RPMI8226 (cell line): ENCODE measurements at places on chromosomes 1 and 21.

DNA sequence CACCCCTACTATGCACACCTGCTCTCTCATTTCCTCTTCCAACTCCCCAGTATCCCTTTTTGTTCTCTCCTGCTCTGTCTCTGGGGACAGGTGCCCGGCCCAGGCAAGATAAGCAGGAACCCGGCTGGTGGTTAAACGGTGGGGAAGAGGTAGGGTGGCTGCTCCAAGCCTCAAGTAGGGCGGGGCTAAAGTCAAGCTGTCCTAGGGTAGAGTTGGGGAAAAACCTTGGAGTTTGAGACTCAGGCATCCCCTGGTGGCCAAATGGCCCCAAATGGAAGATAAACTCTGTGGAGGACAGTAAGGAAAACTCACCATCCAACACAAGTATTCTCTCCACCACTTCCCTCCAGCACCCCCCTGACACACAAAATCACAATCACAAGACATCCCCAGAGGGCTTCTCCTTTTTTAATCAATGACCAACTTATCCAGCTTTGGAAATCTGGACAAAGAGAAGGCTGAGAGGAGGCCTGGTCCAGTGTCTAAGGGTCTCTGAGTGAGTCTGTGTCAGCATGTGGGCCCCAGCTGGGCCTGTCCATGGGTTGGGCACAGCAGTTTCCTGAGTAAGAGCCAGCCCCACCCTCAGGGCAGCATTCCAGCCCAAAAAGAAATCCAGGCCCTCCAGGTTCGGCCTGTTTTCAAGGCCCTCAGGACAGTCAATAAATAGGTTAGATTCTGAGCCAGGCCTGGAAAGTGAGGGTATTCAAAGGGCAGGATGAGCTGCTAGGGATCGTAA, 9.8 kb downstream of the POMGNT1 start:
- no peak for DNase-seq

GRCh38 chr1:3399732-3400131, 54.7 kb upstream of the ARHGEF16 start:
- no peak for DNase-seq

DNA sequence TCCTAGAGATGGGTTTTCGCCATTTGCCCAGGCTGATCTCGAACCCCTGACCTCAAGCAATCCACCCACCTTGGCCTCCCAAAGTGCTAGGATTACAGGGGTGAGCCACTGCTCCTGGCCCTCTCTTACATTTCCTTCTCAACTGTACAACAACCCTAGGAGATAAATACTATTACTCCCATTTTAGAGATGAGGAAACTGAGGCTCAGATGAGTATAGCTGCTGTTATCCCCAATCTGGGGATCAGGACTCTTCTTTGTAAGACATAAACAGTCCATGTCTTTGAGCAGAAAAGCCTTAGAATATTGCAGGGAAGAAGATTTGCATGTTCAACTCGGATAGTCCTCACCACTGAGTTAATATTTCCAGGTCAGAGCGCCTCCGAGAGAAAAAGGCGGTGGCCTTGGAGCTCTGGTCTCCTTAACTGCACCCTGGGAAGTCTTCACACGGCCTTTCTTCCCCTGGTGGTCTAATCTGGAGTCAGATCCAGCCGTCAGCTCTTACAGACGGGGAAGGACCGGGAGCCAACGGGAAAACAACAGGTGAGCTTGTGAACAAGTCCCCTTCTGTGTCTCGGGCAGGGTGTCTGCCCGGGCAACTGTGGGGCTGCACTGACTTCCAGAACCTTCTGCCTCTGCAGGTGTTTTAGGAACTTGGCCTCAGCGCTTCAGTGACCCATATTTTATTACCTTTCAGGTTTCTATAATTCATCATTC, 5.9 kb upstream of the OLIG1 start:
- DNase-seq: no peak

DNA sequence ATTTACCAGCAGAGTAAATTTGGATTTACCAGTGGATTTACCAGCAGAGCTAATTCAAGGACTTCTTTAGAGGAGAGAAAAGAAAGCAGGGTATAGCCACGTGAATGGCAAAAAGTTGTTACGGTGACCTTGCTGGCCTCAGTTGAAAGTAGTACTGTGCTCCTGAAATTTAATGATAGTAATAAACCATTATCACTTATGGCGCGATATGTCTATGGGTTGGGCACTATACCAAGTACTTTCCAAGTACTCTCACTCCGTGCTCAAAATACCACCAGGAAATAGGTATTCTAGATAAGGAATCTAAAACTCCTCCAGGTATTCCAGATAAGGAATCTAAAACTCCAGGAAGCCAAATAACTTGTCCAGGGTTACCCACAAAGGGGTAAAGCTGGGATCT, 35.8 kb downstream of the SLC44A3 start:
- no peak for DNase-seq

- no peak for DNase-seq
Measured at GRCh38 chr1:232143315-232143886, 486.5 kb downstream of the SIPA1L2 start.

DNA sequence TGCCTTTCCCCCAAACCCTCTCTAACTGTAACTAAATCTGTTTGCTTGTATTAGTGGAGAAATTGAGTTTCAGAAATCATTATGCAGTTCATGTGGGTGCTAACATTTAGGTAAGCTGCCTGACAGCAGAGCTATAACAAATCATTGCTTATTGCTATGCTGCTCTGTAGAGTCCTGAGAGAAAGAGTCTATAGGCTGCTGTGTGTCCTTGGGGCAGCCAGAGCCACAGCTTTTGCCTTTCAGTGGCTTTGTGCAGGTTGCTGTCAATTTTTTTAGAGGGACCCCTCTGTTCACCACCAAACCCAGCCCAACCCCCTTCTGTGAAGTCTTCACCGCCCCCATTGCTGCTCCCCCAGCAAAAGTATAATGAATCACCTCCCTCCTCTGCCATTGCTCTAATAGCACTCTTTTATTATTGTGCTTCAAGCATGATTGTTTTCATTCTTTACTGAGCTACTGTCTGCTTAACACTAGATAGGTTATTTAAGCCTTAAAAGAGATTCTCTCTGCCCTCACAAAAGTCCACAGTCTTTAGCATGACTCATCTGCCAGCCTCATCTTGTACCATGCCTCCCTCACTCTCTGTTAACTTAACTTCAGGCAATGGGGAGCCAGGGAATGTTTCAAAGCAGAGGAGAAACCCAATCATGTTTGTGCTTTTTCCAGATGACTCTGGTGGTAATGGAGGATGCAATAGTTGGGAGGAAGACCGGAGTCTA, 38.6 kb downstream of the DIRAS3 start:
- no peak for DNase-seq

DNA sequence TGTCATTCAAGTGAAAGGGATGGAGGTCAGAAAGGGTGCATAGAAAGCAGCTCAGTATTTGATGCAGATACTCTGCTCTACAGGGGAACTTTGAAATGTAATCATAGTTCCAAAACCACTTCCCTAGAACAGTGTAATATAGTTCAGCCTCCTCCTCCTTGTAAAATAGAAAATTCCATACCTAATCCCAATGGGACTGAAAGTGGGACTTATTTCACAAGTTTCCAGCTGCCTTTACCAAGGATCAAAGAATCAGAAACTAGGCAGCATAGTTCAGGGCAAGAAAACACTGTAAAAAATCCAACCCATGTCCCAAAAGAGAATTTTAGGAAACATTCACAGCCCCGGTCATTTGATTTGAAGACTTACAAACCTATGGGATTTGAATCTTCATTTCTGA, 8.1 kb upstream of the TMCO2 start:
- no peak for DNase-seq

DNA sequence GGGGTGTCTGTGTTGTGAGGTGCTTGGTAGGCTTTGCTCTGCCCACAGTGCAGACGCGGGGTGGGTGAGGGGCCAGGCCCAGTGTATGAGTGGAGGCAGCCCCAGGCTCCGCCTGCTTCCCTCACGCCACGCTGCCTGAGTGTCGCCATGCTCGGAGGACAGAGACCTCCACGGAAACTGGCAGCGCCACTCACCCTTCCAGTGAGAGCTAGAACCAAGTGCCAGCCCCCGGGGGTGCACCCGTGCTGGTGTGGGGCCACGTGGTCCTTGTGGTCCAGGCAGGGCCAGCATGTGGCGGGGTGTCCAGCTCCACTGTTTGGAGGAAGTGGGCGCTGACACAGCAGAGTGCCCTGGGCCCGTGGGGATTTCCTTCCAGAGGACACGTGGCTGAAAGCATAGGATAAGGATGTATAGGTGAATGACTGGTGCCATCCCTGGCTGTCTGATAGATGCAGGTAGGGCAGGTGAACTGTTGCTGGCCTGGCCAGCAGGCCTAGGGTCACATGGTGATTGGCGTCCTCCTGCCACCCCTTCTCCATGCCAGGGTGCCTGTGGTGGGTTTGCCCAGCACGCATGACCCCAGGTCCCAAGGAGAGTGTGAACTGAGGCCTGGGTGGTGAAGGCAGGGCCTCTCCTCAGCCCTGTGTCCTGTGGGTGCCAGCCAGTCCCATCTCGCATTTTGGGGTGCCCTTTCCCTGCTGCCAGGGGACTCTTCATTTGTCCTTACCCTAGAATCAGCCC, 3.8 kb downstream of the LRRC3 start:
- no peak for DNase-seq

DNA sequence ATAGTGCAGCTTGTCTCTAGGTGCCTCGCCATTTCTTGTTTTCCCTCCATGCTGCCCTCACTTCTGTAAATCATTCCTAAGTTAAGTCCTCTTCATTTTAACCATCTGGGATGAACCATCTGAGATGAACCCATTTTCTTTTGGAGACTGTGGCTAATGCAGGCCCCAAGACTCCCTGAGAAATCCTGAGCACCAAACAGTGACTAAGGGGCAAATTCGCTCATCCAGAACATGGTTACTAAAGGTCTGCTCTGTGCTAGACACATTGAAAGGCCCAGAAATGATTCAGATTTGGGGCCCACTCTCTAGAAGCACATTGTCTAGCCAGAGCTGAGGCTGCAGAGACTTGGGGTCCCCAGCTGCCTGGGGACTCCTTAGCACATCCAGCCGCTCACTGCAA, 151.9 kb upstream of the CTTNBP2NL start:
- no peak for DNase-seq

DNA sequence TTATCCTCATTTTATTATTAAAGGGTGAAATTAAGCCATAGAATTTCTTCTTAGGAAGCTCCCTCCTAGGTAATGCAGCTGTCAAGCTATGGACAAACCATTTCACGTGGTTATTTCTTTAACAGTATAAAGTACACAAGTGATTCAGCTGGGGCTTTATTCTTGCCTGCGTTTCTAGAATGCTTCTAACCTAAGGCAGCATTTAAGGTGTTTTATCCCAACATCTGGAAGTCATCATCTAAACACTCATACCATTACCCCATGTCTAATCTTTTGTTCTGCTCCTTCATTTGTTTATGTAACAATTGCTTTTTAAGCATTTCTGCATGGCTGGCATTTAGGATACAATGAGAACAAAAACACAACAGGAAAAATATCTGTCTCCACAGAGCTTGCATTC, 829.2 kb upstream of the ADAMTS5 start:
- DNase-seq: no peak

DNA sequence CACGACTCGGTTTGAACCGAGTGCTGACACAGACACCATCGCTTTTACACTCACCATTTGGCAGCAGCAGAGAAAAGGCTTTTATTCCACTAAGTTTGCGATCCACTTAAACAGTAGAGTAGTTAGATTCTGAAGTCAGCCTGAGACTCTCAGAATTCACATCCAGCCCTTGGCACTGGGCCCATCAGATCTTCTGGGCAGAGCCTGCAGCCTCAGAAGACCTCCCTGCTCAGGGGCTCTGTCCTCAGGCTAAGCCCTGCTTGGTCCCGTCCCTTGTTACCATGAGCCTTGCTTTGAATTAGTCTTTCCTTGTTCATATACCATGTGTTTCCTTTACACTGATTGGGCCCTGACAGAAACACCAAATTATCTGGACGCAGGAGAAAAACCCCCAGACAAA, 41.4 kb upstream of the AJAP1 start:
- DNase-seq: no peak

GRCh38 chr1:212565079-212565478, 43.5 kb upstream of the ATF3 start:
- DNase-seq: no peak

DNA sequence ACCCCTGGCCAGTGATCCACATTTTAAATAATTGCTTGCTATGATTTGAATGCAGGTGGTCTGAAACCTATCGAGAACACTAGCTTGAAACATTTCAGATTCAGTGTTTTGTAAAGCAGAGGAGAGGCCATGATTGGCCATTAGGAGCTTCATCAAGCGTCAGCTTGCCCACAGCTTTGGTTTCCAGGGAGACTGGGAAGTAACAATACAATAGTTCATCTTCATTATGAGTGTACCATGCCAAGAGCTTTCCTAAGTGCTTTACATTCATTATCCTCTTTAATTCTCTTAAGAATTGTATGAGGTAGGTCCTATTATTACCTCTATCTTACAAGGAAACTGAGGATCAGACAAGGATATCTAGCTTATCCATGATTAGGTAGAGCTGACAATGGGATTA, 27.7 kb upstream of the ATP5PO start:
- no peak for DNase-seq

DNA sequence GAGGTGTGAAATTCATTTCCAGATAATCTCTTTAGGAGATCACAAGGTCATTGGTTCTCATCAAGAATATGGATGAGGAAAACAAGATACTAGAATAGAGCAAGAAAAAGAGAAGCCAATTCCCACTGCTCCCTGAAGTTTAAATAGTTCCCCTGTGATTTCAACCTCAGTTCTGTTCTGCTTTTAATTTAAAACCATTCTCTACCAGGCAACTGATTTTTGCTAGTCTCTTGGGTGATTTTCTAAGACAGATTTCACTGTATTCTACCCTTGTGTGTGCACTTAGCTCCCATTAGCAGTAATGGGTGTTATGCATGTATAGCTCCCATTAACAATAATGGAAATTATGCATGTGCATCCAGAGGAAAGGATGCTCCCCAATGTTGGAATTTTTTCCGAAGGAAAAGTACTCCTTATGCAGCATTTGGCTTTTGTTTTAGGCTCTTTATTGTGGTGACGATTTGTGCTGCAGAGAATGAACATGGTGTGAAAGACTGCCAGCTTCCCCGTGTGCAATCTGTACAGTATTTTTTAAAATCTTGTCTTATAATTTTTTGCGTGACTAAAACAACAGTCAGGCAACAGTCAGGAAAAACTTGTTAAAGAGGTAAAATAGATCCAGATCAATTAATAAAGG, 144.0 kb upstream of the ZRANB2 start:
- DNase-seq: no peak

DNA sequence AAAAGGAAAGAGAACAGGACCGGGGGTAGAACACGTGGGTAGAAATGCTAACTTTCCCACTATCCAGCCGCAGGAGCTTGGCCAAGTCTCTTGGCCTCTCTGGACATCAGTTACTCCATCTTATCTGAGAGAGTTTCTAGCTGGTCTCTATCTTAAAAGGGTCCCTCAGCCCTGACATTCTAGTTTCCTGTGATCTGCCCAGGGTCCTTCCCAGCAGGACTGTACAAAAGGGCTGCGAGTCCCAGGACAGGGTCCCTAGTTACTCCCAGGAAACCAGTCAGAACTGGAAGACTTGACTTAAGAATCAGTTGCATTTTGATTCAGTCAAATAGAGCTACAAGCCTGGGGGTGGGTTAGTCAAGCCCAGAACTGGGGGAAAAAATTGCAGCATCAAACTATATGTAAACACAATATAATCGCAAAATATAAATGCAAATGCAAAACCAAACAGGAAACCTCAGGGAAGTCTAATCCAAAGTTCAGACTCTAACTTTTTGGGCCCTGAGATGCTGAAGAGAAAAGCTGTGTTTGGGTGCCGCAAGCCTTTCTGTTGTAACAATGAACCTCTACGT, 2.9 kb downstream of the ASAP3 start:
- DNase-seq: no peak

GRCh38 chr21:17793246-17794123, 25.7 kb downstream of the C21orf91 start:
- DNase-seq: peak; percentile 53
